ENCODE measurements at places on chromosomes 2 and 18. TPM values are rescaled to one million over a fixed set of nuclear protein-coding genes. Genes with fewer than 3 reads are reported as not detected.
A peak's percentile ranks its signal among the peaks of the same experiment; 100 is the strongest.

Gene ANKRD30BL
- not detected for total RNA-seq

- no peak for DNase-seq
Measured at GRCh38 chr2:205865056-205865455, 182.8 kb downstream of the NRP2 start.

- DNase-seq, result no peak
Measured at GRCh38 chr2:122056853-122057252, 301.4 kb downstream of the TSN start.

DNA sequence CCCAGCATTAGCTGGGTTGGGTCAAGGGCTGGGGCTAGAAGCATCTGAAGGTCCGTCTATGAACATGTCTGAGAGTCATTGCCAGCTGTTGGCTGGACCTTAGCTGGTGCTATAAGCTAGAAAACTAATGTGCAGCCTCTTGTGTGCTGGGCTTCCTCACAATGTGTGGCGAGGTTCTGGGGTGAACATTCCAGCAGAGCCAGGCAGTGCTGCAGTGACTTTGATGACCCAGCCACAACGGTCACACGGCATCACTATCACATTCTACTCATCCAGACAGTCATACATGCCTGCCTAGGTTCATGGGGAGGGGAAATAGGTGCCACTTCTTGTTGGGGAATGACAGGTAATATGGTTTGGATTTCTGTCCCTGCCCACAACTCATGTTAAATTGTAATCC lies 260.5 kb downstream of the CYP26B1 start:
- no peak for DNase-seq

Gene TEX44
- not detected for total RNA-seq

Gene SLC30A3
- total RNA-seq, result under 0.01 TPM

- peak; percentile 2 for DNase-seq
Measured at GRCh38 chr2:213934560-213934959, 476.3 kb upstream of the VWC2L start.

GRCh38 chr2:56211048-56211447 lies 27.3 kb downstream of the CCDC85A start:
- DNase-seq, result no peak

Gene ZNF516
- 9.7 TPM for total RNA-seq

Gene NPC1
- total RNA-seq, result 7.9 TPM

- no peak for DNase-seq
Measured at GRCh38 chr2:120840795-120841487, 105.3 kb downstream of the GLI2 start.

DNA sequence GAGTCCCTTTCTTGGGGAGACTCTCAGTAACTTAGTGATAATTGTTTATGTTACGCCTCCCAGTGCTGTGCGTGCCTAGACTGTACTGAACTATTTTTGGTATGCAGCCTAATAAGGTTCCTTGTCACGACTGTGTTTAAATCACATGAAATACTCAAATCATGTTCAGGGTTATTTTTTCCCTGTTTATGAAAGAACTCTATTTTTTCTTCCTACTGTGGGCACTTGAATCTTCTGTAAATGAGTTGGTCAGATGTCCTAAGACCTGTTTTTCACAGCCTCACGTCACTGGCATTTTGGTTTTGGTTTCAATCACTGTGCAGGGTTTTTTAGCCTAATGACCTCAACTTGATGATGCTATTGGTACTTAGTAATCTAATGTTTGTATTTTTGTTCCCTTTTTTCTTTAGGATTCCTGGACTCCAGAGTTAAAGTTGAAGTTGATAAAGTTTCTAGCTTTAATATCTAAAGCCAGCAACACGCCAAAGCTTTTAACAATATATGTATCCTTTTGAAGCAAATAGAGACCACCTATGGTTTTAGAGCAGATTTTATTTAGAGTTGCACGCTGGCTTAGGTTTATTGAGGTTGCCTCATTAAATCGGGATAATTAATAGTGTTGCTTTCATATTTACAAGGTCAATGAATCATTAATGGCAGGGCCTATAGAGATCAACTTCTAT lies 24.0 kb downstream of the ARMC9 start:
- DNase-seq, result peak; percentile 88

Gene TPRKB
- total RNA-seq, result 37.6 TPM

Gene TMSB10
- total RNA-seq, result 842 TPM

Gene TUBA3E
- total RNA-seq, result not detected

DNA sequence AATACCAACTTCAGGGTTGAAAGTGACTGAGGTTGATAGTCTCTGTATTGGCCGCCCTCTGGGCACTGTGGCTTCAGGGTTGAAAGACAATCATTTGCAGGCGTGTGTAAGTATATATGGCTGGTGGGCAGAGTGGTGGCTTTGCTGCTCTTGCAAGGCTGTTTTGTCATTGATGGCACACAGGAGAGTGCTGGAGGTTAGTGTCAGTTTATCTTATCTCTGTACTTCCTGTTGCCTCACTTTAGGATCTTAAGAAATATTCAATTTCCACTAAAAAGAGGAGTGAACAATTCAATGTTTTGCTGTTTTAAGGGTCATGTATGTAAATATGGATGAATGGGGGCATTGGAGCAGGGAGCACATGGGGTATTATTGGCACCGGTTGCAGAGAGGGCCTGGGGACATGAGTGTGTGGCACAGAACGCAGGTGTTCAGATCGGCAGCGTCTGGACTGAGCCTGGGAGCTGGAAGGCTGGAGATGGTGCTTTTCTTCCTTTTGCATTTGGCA lies 51.5 kb downstream of the NCK2 start:
- DNase-seq, result no peak

Gene GRHL1
- total RNA-seq, result 0.56 TPM

DNA sequence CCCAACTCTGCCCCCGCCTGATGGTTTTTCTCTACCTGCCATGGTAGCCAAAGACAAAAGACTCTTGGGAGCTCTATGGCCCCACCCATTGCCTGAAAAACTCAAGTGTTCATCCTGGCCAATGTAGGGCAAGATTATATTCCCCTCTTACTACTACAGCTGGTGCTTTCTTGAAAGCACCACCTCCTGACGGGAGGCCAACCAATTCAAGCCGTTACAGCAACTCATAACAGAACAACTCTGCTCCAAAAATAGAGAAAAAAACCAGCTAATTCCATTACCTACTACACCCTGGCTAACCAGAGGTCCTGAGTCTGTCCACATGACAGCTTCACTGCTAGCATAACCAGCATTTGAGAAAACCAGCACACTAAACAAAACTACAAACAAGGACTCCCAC lies 127.5 kb upstream of the GAREM1 start:
- no peak for DNase-seq

DNA sequence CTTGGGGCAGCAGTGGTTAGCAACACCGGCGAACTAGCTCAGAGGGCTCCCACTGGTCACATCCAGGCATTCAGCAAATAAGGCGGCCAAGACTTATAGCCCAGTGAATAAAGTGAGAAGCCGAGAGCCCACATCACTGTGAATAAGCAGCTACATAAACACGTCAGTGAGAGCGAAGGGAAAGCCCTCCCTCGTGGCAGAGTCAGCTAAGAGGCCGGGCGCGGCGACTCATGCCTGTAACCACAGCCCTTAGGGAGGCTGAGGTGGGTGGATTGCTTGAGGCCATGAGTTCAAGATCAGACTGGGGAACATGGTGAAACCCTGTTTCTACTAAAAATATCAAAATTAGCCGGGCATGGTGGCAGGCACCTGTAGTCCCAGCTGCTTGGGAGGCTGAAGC lies 5.2 kb downstream of the D2HGDH start:
- DNase-seq, result peak; percentile 86

GRCh38 chr2:36513661-36514060 lies 84.3 kb downstream of the FEZ2 start:
- no peak for DNase-seq

DNA sequence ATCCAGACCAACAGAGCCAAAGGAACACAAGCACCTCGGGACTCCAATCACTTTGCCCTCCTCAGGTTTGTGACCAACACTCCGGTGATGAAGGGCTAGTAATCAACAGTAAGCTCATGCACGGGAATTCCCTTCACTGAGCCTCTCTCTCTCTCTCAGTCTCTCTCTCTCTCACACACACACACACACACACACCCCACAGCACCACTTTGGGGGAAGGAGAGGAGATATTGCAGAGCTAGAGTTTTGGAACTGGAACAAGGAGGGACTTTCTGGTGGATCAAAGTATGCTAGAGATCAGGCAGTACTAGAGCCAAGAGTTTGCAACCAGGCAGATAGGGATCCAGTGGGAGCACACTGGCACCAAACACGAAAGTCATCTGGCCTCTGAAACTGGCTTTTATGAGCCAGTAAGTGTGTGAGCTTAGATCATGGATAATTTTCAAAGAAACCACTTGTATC lies 98.7 kb downstream of the ANKRD44 start:
- DNase-seq, result no peak

GRCh38 chr2:238693337-238694093 lies 154.4 kb upstream of the TWIST2 start:
- no peak for DNase-seq

Gene CCDC141
- not detected for total RNA-seq

Gene PAX3
- total RNA-seq, result not detected

Gene CPO
- not detected for total RNA-seq

- DNase-seq, result no peak
Measured at GRCh38 chr2:31331156-31331555, 83.4 kb downstream of the XDH start.

Gene ZNF532
- 30.0 TPM for total RNA-seq

Gene CCT4
- 187 TPM for total RNA-seq

DNA sequence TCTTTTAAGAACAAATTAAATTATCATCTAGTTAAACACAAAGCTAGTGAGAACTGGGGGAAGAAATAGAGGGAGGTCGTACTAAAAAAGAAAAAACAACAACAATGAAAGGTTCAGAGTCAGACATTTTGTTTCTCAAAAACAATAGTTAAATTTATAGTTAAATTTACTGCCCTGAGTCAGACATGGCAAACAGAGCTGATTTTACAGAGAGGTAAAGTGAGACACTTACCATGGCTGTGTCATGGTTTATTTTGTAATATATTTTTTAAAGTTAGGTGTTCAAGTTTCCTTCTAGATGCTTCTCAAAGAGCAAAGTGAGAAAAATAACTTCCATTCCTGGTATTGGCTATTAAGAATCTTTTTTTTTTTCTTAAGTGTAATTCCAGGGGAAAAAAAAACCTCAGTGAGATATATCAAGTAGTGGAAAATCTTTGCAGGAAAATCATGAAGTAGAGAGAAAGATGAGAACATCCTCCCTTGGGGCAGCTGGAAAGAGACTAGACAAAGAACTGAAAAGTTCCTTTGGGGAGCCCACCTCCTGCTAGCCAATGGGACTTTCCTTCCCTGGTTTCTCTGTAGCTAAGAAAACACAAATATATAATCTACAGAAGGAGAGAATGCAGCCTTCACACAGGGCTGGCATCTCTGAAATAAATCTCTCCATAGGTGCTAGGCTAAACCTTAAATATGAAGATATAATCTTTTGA lies 12.3 kb downstream of the KLF7 start:
- DNase-seq, result no peak

Gene FBLN7
- under 0.01 TPM for total RNA-seq

GRCh38 chr2:233426619-233427342 lies 72.5 kb downstream of the DGKD start:
- DNase-seq, result peak; percentile 99

Gene POTEJ
- not detected for total RNA-seq

GRCh38 chr2:65388596-65389390 lies 43.6 kb downstream of the SPRED2 start:
- no peak for DNase-seq

DNA sequence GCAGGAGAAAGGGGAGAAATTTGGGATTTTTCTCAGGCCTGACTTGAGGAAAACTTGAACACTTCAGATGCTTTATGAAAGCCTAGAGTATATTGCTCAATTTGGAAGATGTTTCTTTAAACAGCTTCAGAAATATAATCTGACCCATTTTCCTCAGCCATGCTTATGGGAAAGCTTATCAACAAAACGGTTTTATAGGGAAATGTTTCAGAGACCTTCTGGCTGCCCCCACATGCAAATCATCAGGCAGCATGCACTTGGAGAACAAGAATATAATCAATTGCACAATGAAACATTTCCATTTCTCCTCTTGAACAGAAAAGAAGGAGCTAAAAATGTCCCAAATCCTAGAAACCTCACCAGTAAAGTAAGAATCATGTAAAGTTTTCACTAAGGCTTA lies 411.2 kb upstream of the ETAA1 start:
- DNase-seq, result peak; percentile 35

DNA sequence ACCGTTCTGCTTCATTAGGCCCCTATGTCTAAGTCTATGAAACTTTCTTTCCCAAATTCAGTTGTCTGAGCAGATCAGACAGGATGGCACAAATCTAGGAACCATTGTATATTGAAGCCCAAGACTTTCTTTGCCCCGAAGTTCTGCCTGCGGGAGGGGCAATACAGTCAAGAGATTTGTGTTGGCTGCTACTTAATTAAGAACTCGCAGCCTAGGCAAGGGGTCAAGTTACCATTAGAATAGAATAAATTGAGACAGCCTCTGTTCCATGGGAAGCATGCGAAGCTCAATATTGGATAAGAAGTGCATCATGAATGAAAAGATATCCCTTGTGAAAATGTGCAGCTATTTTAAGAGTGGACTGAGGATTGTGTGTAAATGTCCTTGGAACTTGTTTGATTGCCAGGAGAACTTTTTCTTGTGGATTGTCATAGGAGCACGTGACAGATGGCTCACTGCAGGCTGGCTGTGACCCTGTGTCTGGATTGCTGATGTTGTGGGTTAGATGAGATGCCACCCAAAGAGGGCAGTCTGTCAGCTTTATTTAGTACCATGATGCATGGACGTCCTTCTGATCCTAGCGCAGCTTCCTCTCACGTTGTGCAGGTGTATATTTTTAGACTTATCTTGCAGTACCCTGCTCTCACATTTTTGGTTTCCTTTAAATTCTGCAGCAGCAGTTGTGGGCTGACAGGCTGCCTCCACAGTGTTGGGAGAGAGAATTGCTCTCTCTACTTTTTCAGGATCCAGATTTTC lies 30.9 kb downstream of the HAUS1 start:
- no peak for DNase-seq

GRCh38 chr18:69883781-69884180 lies 63.9 kb downstream of the CD226 start:
- no peak for DNase-seq

Measured in IMR-90 (cell line).